ENCODE measurements at places on chromosomes 12 and 14.

GRCh38 chr12:97800561-97800960, 338.0 kb downstream of the RMST start:
- no peak for DNase-seq

DNA sequence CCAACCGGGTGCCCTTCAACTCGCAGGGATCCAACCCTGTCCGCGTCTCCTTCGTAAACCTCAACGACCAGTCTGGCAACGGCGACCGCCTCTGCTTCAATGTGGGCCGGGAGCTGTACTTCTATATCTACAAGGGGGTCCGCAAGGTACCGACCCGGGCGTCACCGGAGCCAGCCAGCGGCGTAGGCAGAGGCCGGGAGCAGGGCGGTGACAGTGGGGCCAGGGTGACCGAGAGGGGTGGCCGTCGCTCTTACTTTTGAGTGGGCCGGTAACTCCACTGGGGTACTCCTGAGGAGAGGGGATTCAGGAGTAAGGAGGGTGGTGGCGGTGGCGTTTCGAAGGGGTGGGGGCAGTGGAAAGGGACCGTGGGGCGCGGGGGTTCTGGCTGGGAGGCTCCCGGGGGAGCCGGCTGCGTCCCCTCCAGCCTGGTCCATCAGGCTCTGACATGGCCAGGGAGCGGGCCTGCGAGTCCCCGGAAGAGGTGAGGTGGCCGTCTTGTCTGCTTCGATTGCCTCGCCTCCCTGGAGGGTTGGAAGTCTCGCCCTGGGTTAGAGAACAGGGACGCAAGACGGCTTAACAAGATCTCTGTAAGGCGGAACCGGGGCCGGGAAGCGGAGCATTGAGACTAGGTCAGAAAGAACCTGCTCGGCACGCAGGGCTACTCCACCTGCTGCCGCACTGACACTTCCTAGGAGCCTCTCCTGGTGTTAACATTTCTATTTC, 491 bp downstream of the WDR20 start:
- DNase-seq, result peak; percentile 15

GRCh38 chr14:103770500-103770899, 54.9 kb downstream of the ZFYVE21 start:
- no peak for DNase-seq

DNA sequence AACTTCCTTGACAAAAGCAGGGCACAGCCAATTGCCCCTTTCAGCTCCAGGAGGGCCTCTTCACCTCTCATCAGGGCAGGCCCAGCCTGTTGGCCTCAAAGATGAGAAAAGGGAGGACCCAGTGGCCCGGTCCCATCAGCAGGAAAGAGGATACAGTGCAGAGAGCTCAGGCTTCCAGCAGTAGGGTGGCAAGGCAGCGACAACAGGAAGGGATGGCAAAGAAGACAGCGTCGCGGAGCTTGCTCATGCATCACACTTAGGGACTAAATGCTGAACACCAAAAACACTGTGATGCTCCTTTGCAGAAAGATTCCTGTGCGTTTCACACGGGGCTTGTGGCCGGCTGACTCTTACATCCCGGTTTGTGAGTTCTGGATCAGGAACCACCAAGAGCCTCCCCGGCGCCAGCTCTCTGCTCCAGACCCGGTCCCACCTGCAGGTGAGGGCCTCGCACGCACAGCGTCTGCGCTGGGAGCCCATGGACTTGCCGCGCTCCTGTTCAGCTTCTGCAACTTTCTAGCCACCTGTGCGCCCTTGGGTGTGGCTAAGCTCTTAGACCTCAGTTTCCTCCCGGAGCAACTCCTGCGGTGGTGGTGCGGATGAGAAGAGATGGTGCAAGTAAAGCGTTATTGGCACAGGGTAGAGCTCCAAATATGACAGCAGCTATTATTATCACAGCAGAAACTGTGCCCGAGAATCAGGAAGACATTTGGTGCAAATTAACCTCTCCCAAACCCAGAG, 15.3 kb upstream of the BCL7A start:
- DNase-seq, result no peak

- peak; percentile 61 for DNase-seq
Observed at GRCh38 chr12:110582276-110583136, 612 bp downstream of the PPTC7 start.

DNA sequence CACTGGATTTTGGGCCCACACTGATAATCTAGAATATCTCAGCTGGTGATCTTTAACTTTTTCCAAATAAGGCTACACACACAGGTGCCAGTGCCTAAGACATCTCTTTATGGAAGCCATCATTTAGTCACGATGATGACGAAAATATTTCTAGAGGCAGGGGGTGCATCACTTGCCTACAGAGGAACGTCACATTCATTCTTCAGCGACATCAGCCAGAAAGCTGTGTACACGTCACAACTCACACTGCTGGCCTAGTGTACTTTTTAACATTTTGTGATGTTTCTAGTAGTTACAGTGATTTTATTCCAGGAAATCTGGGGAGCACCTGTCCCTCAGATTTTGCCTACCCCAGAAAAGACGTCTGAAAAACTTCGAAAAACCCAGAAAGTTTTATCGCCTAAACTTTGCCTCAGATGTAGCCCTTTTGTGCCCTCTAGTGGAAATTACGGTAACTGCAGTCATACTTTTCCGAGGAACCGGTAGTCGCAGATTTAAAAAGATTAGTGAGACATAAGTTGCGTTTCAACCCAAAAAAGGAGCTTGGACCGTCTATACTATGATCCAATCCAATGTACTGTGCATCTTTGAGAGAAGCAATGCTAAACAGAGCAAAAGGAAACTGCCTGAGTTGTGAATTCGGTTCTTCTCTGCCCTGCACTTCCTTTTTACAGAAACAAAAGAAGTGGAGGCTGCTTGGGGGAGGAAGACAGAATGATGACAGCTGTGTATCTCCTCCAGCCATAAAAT, 64.3 kb upstream of the STON2 start:
- peak; percentile 66 for DNase-seq

DNA sequence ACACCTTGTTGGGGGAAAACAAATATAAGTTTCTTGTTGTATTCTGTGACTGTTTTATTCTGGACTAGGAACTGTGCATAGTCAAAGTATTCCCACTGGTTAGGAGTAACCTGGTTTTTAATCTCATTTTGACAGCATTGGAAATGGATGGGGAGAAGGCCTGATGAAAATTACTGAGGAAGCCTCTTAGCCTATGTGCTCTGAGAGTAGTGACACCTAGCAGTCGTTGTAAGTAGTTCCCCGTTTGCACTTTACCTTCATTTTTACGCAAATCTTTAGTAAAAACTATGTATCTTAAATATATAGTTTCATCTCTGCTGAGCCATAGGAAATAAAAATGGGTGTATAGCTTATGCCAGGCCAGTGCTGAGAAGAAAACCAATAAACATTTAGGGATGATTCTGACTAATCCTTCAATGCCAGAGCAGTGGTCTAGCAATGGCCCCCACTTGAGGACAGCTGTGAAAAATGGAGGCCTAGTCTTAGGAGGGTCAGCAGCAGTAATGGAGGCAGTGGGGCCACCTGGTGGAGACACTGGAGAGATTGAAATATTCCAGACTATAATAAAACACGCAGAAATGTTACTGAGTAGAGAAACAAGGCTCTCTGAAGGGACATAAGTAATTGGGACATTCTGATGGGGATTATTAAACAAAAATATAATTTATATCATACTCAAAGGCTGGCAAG, 133.2 kb upstream of the NOVA1 start:
- no peak for DNase-seq
